Activated naive CD4-positive, alpha-beta T cell treated with Interleukin-2 at 50 U/mL for 16 hours (primary cell): ENCODE measurements at places on chromosomes 3 and 15.
A peak's percentile ranks its signal among the peaks of the same experiment; 100 is the strongest.

- peak; percentile 65 for DNase-seq
These were observed 624 bp downstream of the AKAP13 start for GRCh38 chr15:85380812-85381642.

DNA sequence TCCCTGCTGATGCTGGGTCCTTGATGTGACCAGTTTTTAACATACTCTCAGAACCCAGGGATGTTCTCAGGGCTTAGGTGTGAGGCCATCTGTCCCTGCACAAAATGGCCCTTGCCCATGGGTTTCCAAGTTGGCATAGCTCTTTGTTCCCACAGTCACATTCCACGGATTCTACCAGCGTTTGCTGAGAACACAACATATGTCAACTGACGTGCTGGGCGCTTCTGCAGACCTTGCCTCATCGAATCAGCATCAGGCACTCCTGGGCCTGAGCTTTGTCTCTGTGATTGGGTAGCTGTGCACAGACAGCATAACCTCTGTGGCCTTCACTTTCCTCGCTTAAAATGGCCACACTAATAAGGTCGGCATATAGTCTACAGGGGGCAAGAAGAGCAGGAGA lies 69.0 kb downstream of the MGLL start:
- no peak for DNase-seq

DNA sequence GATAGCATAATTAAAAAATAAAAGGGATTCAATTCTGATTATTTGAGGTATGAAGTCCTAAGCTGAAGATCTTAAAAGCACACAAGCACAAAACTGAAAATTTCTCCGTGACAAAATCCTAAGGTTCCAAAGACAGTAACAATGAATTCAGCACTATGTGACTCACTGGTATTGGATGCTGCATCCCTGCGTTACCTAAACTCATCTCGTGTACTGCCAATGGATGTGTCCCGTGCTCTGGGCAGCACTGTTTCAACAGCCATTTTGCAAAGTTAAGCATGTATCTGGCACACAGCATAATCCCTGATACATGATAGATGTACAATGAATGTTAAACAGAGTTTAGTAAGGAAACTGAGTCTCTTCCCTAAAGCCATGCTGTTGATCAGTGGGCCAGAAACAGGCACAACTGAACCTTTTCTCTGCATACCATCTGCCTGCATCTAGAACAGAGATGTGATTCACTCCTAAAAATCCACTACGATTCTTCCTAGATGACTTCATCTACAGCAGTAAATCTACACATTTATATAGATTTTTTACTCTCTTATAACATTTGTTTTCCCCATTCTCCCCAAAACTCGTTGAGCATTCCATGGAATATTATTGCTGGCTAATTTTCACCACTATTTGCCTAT lies 14.3 kb downstream of the SUCLG2 start:
- no peak for DNase-seq

- no peak for DNase-seq
These were observed 7.0 kb downstream of the GABRA5 start for GRCh38 chr15:26873846-26874245.

DNA sequence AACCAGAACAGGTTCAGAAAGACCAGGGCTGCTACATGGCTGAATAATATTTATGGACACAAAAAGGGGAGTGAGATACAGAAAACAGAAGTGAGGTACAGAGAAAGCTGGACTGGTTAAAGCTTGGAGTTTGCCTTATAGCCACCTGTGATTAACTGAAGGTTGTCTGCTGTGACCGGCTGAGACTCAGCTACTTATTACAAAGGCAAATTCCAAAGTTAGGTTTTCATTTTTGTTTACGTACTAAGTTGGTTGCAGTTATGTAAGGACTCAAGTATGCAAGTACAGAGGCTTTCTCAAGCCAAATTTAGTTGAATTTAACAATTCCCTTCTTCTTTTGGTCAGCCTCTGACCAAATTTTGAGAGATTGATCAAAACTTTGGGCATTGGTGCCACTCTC lies 264.6 kb downstream of the THSD4 start:
- no peak for DNase-seq

DNA sequence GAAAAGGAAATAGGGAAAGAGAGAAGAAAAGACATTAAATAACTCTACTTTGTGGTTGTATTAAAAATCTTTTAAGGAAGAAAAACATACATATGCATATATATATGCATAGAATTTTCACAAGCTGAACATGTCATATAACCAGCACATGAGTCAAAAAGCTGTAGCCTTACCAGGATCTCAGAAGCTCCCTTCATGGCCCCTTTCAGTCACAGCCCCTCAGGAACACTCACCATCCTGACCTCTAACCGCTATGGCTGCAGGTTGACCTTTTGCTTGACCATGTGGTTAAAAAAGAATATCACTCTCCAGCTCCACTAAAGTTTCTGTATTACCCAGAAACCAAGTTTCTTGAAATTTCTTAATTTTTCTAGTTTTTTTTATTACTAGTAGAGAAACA lies 103.4 kb downstream of the CHST2 start:
- DNase-seq, result no peak

GRCh38 chr15:71662306-71662705 lies 148.0 kb upstream of the NR2E3 start:
- DNase-seq, result no peak

DNA sequence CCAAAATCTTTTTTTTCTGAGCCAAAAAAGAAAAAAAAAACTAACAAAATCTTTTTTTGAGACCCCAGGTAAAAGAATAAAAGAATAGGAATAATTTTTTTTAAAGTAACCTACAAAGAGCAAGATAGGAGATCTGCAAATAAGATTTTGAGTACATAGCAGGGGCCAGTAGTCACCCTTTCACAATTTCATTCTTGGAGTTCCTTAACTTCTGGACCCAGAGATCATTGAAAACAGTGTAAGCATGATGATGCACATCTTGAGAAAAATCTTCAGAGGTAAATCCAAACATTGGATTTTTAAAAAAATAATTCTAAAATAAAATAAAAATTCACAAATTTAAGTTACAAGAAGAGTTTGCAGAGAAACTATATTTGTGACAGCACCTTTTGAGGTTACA lies 18.8 kb downstream of the TFRC start:
- no peak for DNase-seq

- DNase-seq, result no peak
These were observed 24.1 kb downstream of the TMEM40 start for GRCh38 chr3:12734960-12735359.
